Uterus (tissue), 4 donors: ENCODE measurements at places on chromosomes 1 and 21. TPM values are rescaled to one million over a fixed set of nuclear protein-coding genes. Genes with fewer than 3 reads are reported as not detected.
A peak's percentile ranks its signal among the peaks of the same experiment; 100 is the strongest.

- DNase-seq, result no peak
- no peaks in the 10 kb centered on the region for H3K36me3 ChIP-seq
- no peak overlapping the region for H3K27ac ChIP-seq
These were observed 498.5 kb downstream of the NUF2 start for GRCh38 chr1:163820226-163820625.

Gene UBXN10
- 1.2 TPM for total RNA-seq

Gene PLXNA2
- total RNA-seq, result 94.5 TPM

Gene MYCL
- 0.40 TPM for total RNA-seq

DNA sequence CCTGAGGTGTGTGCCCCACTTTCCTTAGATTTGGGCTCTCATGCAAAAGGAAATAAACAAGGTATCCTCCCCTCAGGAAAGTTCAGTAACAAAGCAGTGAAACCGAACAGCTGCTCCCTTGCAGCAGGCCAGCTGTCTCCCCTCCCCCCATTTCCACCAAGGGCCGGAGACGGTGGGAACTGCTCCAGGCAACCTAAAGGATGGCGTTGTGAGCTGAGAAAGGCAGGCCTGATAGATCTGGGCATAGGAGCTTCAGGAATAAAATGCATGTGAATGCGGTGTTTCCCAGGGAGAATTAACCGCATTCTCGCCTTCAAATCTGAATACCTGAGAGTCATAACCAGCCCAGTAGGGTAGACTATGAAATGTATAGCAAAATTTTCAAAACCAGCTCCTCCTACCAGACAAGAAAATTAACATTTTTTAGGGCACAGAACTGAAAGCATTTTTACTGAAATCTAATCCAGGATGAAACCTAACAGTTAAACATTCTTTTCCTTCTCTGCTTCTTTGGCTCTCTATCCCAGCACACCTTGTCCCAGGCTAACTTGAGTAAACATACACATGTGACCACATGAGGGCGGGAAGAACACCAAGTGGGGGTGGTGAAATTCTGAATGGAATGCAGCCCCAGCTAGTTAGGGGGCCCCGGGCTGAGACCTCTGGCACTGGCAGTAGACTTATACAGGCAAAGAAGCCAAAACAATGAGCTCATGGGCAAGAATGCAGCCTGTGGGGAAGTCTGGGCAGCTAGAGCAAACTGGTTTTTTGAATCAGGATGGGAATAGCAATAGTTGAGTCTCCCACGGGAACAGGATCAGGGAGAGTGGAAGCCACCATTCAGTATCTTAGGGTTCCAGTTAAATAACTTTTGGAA is 11.5 kb downstream of the MCL1 start:
- peak; percentile 88 for DNase-seq
- H3K4me1 ChIP-seq, result peaks cover 38% of the 10 kb centered on the region
- peak overlapping the region; percentile 99 for H3K27ac ChIP-seq
- H3K36me3 ChIP-seq, result no peaks in the 10 kb centered on the region

DNA sequence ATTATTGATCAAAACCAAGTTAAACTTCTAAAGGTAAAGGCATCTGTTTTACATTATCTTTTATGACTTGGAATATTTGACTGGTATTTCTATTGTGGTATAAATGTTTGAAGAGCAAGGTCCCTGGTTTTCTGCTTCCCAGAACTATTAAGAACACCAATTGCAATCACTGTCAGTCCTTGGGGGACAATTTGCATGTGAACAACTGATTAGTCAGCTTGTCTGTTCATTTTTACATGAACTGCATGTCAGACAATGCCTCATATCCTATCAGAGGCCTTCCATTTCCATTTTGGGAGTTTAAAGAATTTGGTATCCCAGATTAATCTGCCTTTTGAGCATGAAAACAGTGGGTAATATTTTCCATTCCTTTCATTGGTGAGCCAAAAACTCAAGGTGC is 654.9 kb upstream of the USP24 start:
- H3K4me3 ChIP-seq, result no peak overlapping the region
- no peaks in the 10 kb centered on the region for H3K36me3 ChIP-seq
- no peak overlapping the region for H3K27ac ChIP-seq
- DNase-seq, result no peak

DNA sequence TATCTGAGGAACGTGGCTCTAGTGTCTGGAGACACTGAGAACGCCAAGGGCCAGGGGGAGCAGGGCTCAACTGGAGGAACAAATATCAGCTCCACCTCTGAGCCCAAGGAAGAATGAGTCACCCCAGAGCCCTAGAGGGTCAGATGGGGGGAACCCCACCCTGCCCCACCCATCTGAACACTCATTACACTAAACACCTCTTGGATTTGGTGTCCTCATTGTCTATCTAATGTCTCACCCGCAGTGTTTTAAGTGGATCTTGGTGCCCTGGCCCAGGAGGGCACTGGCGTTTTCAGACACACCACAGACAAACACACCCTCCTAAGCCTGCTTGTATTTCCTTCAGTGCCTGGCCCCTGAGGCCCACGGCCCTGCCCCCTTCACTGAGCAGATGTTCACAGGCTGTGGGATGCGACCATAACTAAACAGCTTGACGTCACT is 2.2 kb upstream of the FALEC start:
- no peak for DNase-seq
- no peaks in the 10 kb centered on the region for H3K36me3 ChIP-seq
- H3K27ac ChIP-seq, result no peak overlapping the region
- H3K4me3 ChIP-seq, result no peak overlapping the region
- no peaks in the 10 kb centered on the region for H3K4me1 ChIP-seq

- no peak for DNase-seq
- no peaks in the 10 kb centered on the region for H3K4me1 ChIP-seq
These were observed 33.4 kb downstream of the PTGER3 start for GRCh38 chr1:71014178-71014579.
